ENCODE measurements at places on chromosomes 7 and 10.

- no peak for DNase-seq
These were observed 106.9 kb upstream of the C7orf33 start for GRCh38 chr7:148483515-148484308.

GRCh38 chr7:25186436-25186835 is 41.9 kb downstream of the NPVF start:
- DNase-seq = no peak

- no peak for DNase-seq
These were observed 34.5 kb downstream of the MTPN start for GRCh38 chr7:135942614-135943013.

GRCh38 chr7:125326666-125327255 is 397.1 kb upstream of the POT1 start:
- DNase-seq = no peak

- no peak for DNase-seq
These were observed 630 bp downstream of the ZNF680 start for GRCh38 chr7:64562256-64562625.

DNA sequence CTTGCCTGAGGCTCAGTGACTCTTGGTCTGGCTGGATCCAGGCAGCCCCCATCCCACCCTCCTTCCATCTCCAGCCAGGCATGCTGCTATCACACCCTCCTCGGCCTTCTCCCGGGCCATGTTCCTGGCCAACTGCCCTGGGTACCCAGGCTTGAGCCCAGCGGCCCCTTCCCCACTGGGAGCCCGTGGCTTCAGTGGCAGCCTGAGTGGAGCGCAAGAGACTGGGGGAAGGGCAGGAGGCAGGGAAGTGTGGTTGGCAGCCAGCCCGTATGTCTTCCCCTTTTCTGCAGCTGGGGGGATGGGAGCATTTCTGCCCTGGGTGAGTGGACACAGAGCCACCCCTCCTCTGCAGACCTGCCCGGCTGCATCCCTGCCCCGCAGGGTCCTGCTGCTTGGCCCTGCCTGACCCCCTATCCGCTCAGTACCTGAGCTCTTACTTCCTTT is 148.5 kb downstream of the ARHGAP22 start:
- DNase-seq = no peak
